ENCODE measurements at places on chromosomes 11 and 22.

DNA sequence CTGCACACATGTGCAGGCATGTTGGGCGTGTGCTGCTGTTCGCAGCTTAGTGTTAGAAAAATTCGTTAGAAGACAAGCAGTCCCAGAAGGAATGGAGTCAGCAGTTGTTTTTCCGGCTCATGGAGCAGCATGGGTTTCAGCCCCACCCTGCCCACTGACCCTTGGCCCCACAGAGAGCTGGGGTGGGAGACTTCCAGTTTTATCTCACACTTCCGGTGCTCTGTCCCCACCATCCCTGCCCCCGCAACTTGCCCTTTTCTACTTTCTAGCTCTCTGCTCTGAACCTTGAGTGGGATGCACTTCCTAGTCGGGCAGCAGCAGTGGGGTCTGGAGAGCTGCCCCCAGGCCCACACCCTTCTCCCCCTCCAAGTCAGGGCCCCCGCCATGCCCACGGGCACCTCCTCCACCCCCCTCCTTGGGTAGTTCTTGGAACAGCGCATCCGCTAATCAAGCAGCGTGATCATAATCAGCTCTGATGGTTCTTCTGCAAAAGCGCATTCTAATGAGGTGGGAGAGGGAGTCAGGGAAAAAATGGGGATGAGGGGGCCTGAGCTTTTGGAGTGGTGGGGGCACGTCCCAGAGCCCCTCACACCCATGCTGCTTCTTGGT is 184.4 kb downstream of the CEP164 start:
- DNase-seq, result no peak

DNA sequence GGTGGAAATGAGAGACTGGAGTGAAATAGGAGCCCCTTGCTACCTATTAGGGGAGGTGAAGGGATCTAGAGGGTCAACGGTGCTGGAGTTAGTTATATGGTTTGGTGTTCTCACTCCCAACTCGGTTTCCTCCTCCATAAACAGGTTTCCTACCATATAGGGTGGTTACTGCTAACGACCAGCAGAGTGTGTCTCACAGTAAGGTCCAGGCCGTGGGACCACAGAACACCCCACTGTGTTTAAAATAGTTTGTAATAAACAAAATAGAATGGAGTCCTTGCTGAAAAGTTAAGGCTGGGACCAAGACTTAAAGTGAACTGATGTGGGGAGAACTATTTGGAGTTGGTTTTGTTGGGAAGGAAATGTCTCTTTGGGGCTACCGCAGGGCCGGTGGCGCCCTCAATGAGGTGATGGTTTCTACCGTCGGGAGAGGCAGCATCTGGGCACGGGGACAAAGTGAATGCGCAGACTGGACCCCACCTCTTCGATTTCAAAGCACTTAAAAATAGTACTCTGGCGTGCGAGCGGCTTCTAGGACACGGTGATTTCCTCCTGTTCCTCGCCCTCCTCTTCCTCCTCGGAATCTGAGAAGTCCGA is 4.5 kb downstream of the DBX1 start:
- no peak for DNase-seq

DNA sequence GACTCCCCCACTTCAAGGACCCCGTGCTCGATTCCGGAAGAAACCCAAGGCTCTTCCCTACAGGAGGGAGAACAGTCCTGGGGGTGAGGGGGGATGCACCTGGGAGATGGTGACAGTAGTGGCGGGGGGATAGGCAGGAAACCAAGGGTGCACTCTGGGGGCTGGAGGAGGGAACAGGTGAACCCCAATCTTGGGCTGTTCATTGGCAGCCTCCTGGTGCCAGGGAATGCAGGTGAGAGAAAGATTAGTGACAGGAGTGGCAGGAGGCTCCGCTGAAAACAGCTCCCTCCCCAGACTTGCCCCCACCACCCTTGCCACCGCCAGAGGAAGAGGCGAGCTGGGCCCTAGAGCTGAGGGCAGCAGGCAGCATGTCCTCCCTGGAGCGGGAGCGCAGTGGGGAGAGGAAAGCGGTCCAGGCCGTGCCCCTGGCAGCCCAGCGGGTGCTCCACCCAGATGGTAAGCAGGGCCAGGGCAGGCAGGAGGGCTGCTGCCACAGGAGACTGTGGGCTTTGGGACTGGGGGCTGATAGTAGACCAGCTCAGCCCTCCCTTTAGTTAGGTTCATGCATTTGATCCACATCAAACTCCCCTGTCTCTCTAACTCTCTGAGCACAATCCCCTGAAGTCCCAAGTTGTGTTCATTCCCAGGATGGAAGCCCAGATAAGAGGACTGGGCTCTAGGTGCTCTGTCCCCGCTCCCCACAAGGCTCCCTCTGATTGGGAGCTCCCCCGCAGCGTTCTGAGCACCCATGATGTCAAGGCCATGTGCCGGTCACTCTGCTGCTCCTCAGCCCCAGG is 14.5 kb downstream of the ROBO3 start:
- DNase-seq, result no peak

DNA sequence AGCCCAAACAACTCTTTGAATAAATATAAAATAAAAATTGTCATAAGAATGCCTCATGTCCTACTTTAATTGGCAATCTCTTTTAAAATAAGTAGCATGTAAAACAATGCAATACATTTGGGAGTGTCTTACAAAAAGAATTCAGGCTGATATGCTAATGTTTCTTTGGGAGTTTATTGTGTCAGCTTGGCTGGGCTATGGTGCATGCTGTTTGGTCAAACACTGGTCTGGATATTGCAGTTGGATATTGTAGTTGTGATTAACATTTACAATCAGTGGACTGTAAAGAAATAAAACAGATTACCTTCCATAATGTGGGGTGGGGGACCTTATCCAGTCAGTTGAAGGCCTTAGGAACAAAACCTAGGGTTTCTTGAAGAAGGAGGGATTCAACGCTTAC is 37.0 kb upstream of the B3GAT1 start:
- DNase-seq, result no peak

DNA sequence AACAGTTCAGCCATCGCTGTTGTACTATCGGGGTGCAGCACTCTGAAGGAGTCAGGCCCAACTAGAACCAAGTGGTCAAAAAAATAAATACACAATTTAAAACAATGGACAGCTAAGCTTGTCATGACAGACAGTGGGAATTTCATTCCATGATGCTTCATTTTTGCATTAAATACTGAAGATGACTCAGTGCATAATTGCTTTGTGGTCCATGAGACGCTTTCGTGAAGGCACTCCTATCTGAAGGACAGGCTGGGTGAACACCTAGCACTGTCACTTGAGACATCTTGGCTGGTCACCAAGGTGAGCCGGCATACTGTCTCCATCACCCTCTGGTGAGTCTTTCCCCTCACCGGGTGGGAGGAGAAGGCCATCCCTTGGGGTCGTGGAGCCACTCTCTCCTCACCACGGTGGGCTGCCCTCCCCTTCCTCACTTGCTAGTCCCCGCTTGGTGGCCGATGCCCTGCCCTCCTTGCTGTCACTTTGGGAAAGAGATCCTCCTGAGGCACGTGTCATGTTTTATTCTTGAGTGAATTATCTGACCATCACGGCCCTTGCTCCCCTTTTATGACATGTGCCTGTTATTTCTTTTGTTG is 4.9 kb upstream of the TESMIN start:
- no peak for DNase-seq

DNA sequence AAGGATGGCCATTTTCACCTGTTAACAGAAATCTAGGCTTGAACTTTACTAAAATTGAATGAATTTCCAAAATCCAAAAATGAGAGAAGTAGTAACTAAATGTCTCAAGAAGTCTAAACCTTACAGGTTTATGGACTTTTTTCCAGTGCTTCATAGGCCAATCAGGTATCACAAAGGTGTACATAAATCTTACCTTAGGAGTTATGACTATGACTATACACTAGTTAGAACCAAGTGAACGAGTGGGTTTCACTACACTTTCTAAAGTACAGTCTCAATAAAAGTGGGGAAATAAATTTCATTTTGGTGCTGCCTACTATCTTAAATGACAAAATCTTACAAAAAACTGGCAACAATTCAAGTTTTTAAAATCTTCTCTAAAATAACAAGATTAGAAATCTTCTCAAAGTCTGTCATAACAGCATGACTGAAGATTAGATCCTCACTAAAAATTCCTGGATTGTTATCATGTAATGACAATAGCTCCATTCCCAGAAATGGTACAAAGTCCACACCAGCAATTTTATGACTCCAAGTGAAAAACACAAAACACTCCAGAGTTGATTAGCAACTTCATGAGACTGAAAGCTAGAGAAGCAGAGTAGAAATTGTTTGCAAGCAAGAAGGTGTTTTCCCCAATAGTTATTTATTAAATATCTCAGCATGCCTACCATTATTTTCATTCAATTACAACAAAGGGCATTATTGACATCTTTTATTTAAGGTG is 20.9 kb downstream of the SOX6 start:
- no peak for DNase-seq

GRCh38 chr11:980438-981357 is 55.0 kb downstream of the AP2A2 start:
- no peak for DNase-seq

- DNase-seq, result no peak
Measured at GRCh38 chr11:102615894-102616432, 9.2 kb downstream of the MMP20 start.

GRCh38 chr11:132448334-132448995 is 1078.0 kb downstream of the NTM start:
- DNase-seq, result no peak
